ENCODE measurements at places on chromosomes 12 and 14.

- DNase-seq = no peak
These were observed 462.6 kb downstream of the PRKD1 start for GRCh38 chr14:29465095-29465494.

- no peak for DNase-seq
These were observed 322.2 kb downstream of the TMEM121 start for GRCh38 chr14:105848570-105848969.

GRCh38 chr14:89036371-89036770 is 211.9 kb downstream of the TTC8 start:
- no peak for DNase-seq

DNA sequence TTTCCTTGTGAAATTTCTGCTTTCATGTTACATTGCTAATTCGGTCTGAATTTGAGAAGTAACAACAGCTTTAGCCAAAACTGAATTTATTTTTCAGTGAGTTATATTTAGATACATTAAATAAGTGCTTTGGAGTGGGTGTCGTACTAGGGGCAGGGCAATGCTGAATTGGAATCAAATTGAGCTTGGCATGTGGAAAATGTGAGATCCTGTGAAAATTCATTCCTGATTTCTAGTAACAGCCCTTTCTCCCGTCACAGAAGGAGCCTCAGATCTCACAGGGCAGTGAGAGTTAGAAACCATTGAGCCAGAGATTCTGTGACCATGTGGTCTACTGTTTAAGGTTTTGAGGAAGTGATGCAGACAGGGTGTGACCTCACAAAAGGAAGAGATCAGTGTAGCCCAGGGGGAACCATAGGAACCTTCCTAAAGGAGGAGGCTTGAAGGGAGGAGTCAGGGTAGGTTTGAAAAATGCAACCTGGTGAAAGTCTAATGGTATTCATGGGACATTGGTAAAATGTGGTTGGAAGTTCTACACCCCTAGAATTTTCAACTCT is 1136.8 kb downstream of the AACS start:
- DNase-seq = no peak

- DNase-seq = no peak
These were observed 30.8 kb upstream of the RESF1 start for GRCh38 chr12:31928246-31929026.

- no peak for DNase-seq
These were observed 11.4 kb upstream of the SOS2 start for GRCh38 chr14:50242566-50243310.

- DNase-seq = no peak
These were observed 305.3 kb downstream of the SLC6A15 start for GRCh38 chr12:84607170-84607819.

DNA sequence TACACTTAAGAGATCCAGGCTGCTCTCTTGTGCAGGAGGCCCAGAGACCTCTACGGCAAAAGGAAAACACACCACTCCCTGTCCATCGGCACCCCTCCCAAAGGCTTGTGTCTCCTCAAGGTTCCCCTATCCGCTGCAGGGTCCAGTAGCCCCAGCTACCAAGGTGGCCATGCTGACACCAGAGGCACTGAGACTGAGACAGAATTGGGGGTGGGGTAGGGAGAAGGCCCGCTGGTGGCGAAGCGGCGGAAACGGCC is 590 bp downstream of the DDIT3 start:
- DNase-seq = no peak

GRCh38 chr14:99560922-99561683 is 42.9 kb downstream of the CCDC85C start:
- DNase-seq = no peak

DNA sequence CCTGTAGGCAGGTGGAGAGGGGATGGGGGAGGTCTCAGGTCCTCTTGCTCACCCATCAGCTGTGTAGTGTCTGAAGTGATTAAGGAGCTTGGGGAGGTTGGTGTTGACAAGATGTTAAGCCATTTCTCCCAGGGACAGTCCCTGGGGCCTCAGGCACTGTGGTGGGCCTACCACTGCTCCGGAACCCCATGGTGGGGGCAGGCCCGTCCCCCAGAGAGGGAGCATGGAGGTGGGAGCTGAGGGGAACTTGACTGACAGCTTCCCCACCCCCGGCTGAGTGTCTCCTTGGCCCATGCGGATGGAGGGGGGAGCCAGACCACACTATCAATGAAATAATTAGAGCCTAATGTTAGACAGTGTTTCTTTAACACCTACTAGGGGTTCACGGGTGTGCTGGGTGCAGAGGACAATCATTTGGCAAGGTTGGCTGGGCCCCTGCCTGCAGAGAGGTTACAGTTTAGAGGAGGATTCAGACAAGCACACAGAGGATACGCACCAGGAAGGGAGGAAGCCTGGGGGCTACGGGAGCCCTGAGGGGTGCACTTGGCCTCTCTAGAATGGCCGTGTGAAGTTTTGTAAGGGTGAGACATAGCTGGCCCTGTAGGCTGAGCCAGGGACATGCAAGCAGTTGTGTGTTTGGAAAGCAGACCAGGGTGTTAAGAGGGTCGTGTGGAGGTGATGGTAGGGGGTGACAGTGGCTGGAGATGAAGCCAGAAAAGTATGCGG is 19.3 kb upstream of the KRT80 start:
- no peak for DNase-seq
